ENCODE measurements at places on chromosomes 4 and X.

GRCh38 chrX:115023811-115024210, 6.4 kb upstream of the IL13RA2 start:
- no peak for DNase-seq

DNA sequence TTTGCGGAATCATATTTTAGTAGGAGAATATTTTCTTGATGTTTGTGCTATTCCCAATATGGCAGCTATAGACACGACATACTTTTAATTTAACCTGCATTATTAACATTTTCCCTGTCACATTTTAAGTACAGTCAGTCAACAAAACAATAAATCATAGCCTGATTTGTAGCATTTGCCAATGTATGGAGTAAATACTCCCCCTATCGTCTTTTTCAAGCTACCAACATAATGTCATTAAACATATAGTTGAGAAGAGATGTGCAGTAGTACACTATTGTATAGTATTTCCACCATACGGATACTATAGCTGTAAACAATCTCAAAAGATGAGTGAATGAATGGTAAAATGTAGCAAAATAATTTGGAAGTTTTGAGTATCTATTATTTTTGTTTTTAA, 303.7 kb upstream of the MAGEB2 start:
- no peak for DNase-seq

- DNase-seq = no peak
These were observed 324.0 kb downstream of the STPG2 start for GRCh38 chr4:97819294-97819693.

DNA sequence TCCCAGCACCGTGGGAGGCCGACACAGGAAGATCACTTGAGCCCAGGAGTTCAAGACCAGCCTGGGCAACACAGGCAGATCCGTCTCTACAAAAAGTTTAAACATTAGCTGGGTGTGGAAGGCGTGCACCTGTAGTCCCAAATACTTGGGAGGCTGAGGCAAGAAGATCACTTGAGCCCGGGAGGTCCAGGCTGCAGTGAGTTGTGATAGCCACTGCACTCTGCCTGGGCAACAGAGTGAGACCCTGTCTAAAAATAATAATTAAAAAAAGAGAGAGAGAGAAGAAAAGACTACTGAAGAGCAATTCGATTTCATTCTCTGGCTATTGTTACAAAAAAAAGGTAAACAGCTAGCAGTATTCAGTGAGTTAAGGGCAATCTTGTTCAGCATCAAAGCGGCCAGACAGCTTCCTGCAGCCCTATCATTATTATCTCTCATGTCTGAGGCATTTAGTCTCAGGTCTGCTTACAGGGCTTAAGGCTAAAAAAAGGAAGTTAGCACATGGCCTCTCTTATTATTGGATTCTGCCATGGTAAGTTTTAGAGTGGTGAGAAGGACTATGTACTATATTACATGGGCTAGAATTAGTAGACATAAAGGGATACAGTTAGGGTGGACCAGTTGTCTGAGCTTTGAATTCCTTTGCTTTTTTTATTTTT, 37.9 kb downstream of the ARHGEF6 start:
- no peak for DNase-seq

GRCh38 chr4:123659730-123660129, 263.1 kb downstream of the SPRY1 start:
- no peak for DNase-seq

- no peak for DNase-seq
These were observed 25.0 kb upstream of the GJB1 start for GRCh38 chrX:71198066-71198465.

- no peak for DNase-seq
These were observed 112.2 kb downstream of the BCOR start for GRCh38 chrX:39985551-39985950.

- no peak for DNase-seq
These were observed 191.0 kb downstream of the SLC7A11 start for GRCh38 chr4:138051157-138051556.

DNA sequence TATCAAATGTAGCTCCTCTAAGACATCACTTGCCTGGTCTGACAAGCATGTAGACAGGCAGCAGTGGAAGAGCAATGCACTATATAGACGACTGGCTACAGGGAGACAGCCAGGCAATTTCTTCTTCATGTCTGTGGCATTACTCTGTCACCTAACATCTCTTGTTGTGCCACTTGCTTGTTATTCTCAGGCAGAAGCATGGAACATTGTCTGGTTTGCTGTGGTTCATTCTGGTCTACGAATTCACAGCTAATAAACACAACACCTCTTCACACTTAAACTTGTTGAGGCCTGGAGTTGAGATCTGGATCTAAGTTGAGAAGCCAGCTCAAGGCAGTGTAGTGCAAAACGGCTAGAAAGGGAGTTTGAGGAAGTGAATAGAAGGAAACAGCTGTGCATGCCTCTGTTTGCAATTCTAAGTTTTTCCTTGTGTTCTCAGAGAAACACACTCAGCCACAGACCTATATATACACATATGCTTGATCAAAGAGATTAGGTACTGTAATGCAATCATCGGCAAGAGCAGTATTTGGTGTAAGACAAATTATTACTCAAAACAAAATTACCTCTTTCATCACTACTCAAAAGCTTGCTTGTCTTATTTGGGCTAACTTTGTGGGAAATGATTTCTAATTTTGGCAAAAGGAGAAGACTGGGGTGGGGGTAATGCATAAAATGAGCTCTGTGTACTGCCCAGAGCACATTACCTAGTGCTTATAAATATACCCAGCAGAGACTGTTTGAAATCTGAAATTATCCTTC, 243.8 kb downstream of the PPP3CA start:
- no peak for DNase-seq

GRCh38 chr4:81682492-81682891, 210.8 kb upstream of the RASGEF1B start:
- DNase-seq = no peak

- no peak for DNase-seq
These were observed 73.7 kb downstream of the USP46 start for GRCh38 chr4:52585379-52585778.

DNA sequence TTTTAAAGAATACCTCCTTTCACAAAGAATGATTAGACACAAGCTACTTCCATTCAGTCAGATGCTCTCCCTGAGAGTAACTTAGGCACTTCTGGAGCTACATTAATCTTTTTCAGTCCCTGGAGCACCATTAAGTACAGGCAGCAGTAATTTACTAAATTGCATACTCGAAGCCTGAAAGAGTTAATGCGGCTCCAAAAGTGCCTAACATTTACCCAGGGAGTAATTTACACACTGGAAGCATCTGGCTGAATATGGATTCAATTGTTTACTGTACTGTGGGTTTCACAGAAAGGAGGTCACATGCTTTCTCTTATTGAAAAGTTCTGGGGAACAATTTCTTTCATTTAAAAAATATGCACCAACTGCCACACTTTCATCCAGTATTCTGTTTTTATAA, 260.8 kb upstream of the TENM3 start:
- no peak for DNase-seq

DNA sequence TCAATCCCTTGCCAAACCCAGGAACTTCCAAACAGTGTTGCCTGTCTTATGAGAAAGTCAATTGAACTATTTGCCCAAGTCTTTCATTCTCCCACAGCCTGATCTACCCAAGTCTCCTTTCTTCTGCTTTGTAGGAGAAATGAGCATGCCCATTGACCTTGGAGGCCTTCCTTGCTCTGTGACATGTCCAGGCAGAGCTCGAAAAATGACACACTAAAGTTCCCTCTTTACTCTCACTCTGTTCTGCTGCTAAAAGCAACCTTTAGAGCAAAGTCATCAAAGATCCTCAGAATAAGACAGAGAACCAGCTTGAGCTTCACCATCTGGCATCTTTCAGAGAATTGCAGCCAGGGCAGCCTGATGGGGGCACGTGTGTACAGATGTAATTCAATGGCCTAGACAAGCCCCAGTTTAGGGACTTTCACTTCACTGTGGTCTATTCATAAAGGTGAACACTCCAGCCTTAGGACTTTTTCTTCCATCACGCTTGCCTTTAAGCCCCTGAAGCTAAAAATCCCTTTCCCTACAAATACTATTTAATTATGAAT, 136.4 kb downstream of the AMELX start:
- no peak for DNase-seq

DNA sequence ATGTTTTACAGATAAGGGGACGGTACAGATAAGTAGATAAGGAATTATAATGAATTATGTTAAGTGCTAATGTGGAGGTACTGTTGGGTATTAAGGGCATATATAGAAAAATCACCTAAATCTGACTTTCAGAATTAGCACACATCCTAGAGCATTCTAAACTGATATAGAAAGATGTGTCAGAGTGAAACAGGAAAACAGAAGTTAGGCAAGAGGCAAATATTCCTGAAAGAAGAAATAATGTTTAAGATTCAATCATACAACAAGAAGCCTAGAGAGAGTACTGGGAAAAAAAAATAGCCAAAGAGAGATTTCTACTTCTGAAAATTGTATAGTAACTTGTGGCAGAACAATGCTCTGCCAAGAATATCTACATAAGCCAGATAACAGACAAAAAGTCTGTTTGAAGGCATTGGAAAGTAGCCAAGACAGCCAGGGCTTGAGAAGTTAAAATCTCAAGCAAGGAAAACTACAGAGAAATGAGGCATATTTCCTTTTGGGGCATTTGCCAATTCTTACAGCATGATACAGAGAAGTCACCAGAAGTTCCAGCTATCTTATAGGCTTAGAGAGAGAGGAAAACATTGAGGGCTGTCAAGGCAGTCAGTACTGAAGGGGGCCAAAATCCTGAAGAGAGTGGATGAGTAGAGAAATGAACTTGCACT, 646.0 kb downstream of the RPA4 start:
- DNase-seq = no peak

DNA sequence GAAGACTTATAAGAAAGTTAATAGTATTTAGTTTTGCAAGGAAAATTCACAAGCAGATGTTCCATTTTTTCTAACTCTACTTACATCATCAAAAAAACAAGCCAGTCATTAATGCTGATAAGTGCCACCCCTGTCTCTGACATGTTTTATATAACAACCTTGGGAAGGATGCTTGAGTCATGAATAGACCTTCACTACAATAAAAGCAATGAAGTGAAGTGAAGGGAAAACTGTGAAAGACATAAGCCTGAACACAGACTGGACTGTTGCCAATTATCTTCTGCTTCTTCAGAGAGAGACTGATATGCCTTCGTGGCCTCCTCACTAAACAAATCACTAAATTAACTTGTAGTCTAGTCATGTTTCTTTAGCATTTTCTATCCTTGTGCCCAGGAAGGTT, 353.2 kb downstream of the PDHA2 start:
- DNase-seq = no peak

DNA sequence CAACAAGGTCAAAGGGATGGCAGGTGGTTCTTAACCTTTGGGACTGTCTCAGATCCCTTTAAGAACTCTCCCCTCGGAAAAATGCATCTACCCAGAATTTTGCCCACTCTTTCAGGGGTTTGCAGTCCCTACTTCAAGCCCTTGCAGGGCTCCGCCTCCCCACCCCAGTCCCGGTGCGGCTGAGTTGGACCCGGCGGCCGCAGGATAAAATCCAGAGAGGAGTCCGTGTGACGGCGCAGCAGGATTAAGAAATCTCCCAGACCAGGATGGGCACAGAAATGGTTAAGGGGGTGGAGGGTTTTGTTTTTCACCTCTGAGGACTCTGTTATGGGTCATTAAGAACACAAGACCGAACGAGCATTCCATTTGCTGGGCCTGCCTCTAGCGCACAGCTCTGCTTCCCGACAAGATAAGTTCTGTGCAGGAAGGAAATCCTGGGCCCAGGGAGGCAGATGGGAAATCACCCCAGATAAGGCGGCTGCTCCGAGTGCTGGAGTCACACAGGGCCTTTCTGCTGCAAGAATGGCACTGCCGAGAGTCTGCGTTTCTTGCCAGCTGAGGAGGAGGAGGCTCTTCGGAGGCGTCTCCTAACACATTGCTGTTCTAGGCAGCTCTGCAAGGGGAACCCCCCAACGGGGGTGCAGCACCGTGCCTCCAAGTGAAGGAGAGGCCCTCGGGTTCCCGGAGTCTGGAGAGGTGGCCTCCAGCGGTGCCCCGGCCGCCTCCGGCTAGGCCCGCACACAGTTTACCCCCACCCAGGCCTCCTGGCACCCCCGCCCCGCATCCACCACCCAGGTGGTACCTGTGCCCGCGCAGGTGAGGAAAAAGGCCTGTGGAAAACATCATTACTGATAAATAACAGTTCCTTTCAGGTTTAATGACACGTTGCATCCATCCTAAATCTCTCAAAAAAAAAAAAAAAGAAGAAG, 277.6 kb downstream of the BCOR start:
- DNase-seq = no peak

DNA sequence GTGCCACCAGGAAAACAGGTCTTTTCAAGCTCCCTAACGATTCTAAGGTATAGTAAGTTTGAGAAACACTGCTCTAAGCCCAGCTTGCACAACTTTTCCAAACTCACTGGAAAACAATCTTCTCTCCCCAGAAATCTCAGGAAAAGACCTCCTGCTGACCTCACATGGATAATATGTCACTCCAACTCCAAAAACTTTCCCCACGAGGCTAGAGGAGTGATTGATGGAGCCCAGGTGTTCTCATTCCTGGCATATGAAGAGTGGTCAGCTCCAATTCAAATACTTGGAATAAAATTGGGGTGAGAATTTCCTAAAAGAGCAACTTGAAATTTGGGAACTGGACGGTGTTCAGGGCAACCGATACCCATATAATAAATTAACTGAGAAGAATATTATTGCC, 299.9 kb downstream of the PPP4R3C start:
- DNase-seq = no peak

- DNase-seq = no peak
These were observed 40.4 kb upstream of the MAGEB10 start for GRCh38 chrX:27767387-27767786.

DNA sequence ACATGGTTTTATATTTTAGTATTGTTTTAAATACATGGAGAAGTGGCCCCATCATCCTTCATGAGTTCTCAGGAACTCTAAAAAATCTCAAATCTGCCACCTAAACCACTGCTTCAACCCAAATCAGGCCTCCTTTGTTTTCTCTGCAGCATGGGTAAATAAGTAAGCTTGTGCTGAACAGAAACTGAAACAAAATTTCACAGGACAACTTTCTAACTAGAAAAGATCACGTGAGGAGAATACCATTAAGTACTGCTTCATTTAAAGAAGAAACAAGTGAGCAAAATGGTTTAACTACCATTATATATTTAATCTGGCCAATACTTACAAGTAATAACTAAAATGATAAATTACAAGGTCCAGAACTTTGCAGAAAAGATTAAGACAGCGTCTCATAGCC, 2.5 kb downstream of the ARAP2 start:
- no peak for DNase-seq

DNA sequence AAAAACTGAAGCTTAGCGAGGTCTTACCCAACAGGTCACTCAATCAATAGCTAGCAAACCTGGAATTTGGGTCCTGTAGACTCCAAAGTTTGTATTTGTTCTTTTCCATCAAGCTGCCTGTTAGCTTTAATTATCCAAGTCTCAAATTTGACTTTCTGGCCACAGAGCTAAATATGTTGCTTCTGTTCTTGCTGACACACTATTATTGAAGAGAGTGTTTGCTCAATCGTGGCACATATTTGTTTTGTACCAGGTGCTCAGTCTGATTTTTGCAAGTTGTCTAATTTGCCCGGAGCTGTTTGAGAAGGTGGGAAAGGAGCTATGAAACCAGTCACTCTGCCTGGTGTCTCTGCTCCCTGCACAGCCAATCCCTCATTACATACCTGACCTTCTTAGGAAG, 41.7 kb upstream of the FRMD7 start:
- peak; percentile 29 for DNase-seq

- DNase-seq = no peak
These were observed 23.8 kb downstream of the NWD2 start for GRCh38 chr4:37268319-37268718.
